ENCODE measurements at places on chromosomes 1 and 21.
A peak's percentile ranks its signal among the peaks of the same experiment; 100 is the strongest.

GRCh38 chr1:165717918-165718515, 19.7 kb upstream of the ALDH9A1 start:
- DNase-seq: no peak

DNA sequence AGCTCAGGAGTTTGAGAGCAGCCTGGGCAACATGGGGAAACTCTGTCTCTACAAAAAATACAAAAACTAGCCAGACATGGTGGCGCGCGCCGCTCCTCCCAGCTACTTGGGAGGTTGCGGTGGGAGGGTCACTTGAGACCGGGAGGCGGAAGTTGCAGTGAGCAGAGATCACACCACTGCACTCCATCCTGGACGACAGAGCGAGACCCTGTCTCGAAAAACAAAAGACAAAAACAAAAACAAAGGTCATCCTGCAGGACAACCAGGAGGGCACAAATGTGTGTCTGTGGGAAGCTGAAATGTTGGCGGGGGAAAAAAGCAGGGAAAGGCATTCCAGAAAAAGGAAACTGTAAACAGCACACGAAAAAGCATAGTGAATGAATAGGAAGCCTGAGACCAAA, 104.1 kb upstream of the HNRNPU start:
- no peak for DNase-seq

- DNase-seq: no peak
Measured at GRCh38 chr1:160755911-160756848, 17.1 kb downstream of the SLAMF7 start.

DNA sequence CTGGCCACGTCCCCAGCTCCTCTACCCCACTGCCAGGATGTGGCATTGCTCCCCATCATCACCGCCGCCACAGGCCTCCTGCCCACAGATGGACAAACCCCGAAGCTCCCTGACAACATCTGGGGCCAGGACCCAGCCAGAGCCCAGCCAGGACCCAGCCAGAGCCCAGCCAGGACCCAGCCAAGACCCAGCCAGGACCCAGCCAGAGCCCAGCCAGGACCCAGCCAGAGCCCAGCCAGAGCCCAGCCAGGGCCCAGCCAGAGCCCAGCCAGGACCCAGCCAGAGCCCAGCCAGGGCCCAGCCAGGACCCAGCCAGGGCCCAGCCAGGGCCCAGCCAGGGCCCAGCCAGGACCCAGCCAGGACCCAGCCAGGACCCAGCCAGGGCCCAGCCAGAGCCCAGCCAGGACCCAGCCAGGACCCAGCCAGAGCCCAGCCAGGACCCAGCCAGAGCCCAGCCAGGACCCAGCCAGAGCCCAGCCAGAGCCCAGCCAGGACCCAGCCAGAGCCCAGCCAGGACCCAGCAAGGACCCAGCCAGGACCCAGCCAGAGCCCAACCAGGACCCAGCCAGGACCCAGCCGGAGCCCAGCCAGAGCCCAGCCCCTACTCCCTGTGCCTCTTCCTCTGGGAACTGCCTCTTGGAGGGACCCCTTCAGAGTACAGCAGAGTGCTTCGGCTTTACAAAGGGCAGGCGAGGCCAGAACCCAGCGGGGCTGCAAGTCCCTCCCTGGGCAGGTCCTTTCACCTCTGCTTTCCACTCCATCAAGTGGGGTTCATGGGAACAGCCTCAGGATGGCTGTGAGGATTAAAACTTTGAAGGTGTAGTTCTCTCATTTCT, 43.7 kb downstream of the DISP3 start:
- no peak for DNase-seq

DNA sequence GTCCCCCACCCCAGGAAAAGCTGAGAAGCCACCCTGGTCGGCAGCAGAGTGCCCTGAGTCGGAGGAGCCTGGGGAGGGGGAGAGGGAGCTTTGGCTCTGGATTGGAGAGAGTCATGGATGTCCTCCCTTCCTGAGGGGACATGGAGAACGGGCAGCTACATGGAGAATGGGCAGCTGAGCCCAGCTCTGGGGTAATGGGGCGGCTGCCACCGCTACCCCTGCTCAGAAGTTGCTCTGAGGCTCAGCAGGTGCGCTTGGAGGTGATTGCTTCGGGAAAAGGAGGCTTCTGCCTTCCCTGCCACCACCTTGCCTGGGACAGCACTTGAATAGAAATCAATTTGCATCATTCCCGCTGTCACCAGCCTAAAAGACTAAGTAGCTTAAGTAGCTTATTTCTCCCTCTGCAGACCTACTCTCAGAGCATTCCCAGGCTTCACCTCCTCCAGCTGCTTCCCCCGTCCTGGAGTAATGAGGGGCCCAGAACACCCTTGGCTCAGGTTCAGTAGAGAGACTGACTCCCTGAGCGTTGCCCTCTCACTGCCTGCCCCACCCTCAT, 8.3 kb downstream of the DISP3 start:
- DNase-seq: no peak

- no peak for DNase-seq
Measured at GRCh38 chr21:32878661-32879060, 107.1 kb upstream of the PAXBP1 start.

GRCh38 chr21:33794596-33794995, 121.0 kb downstream of the ATP5PO start:
- DNase-seq: no peak

DNA sequence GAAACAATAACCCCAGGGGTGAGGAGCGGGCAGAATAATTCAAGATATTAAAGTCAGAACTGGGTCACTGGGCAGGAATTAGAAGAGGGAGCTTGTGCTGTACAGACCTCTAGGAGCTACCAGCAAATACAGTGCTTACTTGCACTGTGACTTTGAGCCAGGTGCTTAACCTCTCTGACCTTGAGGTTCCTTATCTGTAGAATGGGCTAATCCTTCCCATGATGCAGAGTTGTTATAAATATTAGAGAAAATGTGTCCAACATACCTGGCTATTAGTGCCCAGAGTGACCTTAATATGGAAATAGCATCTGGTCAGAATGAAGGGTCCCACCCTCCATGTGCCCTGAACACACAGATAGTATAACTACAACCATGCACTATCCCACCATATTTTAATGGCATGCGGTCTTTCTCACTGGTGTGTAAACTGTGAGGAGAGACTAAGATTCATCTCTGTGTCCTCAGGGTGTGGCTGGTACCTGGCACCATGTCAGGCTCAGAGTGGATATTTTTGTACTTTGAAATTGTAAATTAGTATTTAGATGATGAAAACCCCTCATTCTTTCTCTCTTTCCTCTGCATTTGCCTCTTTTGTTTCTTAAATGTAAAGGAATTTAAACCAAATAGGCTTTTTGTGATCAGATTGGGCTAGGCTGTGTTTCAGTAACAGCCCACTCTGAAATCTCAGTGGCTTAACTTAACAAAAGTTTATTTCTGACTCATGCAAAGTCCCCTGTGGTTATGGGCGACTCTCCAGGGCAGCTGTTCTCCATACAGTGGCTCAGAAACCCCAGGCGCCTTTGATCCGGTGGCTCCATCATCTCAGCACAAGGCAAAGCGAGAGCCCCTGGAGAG, 60.0 kb upstream of the ROR1 start:
- DNase-seq: no peak

GRCh38 chr1:5423109-5423508, 569.1 kb downstream of the NPHP4 start:
- no peak for DNase-seq

DNA sequence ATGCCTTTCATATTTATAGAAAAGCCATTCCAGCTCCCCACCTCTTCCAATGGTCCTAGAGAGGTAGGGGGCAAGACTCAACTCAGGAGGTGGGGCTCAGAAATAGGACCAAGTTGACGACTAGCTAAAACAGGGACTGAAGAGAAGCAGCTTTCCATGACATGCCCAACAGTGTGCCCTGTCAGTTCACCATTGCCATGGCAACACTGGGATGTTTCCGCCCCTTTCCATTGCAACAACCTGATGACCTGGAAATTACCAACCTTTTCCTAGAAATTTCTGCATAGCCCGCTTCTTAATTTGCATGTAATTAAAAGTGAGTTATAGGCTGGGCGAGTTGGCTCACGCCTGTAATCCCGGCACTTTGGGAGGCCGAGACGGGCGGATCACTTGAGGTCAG, 22.4 kb upstream of the INTS3 start:
- no peak for DNase-seq

- DNase-seq: no peak
Measured at GRCh38 chr1:152072311-152072710, 16.6 kb downstream of the TCHHL1 start.

DNA sequence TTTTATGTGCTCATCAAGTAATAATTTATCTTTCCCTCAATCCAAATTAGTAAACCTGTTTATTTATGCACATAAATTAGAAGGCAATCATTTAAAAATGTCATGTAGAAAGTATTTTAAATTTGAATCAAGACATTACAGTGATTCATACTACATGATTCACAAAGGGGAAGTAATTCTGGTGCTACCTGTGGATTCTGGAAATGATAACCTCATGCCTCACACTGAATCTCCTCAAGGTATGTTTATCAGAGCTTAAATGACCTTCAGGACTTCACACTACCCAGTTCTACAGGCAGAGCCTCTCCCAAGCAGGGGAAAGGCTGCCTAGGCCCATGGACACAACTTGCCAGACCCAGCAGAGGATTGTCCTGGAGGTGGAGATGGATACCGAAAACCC, 25.2 kb upstream of the TDRD10 start:
- DNase-seq: no peak

DNA sequence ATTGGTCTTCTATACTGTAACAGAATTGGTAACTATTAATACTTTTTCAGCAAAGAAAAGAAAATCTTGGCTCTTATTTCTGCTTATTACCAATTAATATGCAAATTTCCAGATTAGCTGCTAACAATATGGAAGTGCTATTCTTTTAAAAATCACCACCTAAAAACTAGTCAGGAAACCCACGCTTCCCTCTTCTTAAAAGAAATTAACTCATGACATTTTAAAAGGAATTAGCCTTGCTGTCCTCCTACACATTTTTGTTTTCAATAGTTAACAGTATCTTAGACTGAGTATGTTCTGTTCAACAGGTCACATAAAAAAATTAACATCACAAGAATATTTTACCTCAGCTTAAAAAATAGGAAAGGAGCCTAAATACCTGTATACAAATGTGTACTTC, 27.3 kb downstream of the ABL2 start:
- DNase-seq: no peak

- no peak for DNase-seq
Measured at GRCh38 chr1:212367474-212368072, 47.1 kb downstream of the PACC1 start.

DNA sequence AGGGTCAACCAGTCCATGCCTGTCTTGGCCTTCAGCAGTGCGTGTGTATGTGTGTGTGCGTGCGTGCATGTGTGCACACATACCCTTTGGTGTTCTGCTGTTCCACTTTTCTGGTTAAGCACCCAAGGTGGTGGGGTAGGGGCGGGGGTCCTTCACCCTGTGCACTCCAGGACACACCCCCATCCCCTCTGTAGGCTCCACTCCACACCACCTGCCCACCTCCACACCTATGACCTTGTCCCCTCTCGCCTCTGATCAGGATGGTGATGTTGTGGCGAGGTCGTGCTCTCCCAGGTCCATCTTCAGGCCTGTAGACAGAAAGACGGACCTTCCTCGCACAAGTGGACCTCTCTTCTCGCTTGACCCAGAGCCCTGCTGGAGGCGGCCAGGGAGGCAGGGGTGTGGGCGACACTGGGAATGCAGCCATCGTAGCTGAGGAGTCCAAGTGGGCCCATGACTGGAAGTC, 44.6 kb downstream of the WDR4 start:
- DNase-seq: no peak

DNA sequence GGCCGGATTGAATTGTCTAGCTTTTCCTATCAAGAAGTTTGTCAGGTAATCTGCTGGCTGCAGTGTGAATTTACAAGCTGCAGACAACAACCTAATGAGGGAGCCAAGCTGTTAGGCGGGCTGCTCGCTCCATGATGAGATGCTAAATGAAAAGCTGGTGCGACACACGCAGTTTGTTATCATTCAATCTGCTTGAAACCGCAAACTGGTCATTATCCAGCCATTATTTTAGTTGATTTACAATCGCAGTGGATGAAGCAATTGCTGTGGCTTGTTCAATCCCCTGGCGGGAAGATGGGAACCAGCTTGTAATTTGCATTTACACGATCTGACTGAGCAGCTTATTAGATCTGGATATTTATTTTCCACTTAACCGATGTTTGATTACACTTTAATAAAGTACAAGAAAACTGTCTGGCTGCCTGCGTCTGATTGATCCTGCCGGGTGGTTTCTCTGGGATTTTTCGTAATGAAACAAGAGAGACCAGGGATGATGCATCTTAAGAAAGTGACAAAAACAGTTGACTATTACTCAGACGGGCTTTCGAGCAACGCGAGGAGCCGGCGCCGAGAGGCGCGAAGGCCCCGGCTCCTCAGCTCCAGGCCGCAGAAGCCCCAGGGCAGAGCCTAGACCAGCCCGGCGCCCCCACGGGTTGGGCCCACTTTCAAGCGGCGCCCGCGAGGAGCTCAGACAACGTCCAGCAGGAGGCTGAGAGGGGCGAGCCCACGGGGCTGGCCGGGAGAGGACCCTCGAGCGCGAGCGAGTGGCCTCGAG, 118.0 kb upstream of the BARHL2 start:
- no peak for DNase-seq

GRCh38 chr1:228370941-228371740, 35.5 kb downstream of the TRIM11 start:
- DNase-seq: peak; percentile 46

GRCh38 chr1:182996816-182997215, 26.4 kb upstream of the LAMC1 start:
- no peak for DNase-seq

DNA sequence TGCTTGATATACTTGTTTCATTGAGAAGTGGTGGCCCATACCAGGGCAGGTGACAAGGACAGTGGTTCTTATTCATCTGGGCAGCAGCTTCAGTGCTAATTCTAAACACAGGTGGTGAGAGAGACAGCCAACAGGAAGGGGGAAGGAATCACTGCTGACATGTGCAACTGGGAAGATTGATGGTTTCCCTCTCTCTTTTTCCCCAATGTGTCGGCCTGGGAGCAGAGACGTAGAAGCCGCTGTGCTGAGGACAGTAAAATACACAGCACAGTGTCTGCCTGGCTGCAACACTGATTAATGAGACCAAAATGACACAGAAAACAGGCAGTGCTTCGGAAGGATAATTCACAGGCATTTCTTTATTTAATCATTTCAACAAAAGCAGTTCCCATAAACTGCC, 48.8 kb downstream of the WARS2 start:
- no peak for DNase-seq

DNA sequence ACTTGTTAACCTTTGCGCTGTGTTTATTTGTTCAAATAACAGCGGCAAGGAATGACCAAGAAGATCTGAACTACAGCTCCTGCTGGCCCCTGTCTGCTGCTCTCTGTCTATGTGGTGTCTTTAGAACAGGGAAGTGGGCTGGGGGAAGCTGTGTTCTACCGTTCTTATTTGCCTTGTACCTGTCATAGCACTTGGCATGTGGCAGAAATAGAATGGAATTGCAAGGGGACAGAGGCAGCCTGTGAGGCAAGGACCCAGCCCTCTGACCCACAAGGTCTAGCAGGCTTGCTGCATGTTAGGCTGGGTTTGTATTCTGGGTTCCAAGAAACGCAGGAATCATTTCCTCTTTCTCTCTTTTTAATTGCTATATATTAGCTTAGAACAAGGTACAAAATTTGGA, 20.7 kb downstream of the HMGCS2 start:
- DNase-seq: peak; percentile 65
